ENCODE measurements at places on chromosomes 12 and 14.

- peak; percentile 90 for DNase-seq
Observed at GRCh38 chr12:104480826-104481440, 24.2 kb downstream of the CHST11 start.

GRCh38 chr12:2149091-2149490 lies 96.3 kb downstream of the CACNA1C start:
- DNase-seq = no peak

- DNase-seq = no peak
Observed at GRCh38 chr12:132783917-132784531, 22.4 kb upstream of the ANKLE2 start.

- no peak for DNase-seq
Observed at GRCh38 chr12:132489078-132489601, 811 bp upstream of the FBRSL1 start.

DNA sequence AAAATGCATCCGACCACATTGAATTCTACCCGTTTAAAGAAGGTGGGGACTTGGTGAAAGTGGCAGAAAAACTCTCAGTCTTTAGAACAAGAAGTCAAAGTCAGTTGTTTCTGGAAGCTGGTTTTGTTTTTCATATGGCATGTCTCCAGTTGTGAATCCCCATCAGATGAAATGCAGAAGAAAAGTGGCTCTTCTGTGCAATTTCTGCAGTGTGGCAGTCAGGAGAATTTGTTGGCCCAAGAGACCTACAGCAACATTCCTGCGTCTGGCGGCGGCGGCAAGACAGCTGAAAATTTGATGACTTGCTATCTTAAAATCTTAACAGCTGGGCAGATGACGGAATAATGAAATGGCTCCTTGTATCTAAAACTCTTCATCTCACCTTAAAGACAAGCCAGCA lies 201.5 kb downstream of the FOXN3 start:
- DNase-seq = no peak

GRCh38 chr12:9669019-9669326 lies 540 bp upstream of the CLEC2D start:
- no peak for DNase-seq

DNA sequence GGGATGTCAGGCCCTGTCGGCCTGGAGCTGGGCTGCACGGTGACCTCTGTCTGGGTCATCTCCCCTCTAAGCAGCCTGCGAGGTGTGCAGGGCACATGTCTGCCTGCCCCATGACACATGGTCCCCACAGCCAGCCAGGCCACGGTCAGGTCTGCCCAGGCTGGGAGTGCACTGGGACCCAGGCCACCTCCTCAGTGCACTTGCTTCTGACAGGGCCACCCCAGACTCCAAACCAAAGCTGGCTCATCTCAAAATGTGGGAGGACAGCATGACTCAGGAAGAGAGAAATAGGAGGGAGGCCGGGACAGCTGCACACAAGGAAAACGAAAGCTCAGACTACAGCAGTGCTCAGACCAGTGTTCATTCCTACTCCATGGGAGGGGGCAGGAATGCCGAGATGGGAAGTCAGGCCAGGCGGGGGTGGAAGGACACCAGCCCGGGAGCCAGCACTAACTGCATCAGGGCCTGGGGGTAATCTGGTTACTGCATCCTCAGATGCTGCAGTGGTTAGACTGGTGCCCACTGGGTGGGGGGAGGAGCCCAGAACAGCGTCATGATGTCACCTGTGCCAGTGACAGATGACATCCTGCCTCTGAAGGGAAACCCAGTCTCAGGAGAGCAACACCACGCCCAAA lies 4.0 kb downstream of the P2RX2 start:
- peak; percentile 81 for DNase-seq

DNA sequence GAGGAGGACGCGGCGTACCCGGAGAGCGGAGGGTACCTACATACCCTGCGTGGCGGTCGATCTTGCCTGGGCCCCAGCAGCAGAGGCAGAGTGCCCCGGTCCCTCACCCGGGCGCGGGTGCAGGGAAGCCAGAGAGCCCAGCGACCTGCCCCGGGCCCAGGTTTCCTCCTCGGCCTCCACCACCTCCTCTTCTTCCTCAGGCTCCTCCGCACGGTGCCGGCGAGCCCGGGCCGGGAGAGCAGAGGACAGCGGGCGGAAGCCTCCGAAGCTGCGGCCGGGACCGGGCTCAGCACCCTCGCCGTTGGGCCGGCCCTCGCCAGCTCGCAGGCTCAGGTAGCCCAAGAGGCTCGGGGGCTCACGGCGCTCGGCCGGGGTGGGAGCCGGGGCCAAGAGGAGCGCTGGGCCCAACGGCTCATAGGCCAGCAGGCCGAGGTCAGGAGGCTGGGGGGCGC lies 6.6 kb downstream of the ZNF219 start:
- no peak for DNase-seq

DNA sequence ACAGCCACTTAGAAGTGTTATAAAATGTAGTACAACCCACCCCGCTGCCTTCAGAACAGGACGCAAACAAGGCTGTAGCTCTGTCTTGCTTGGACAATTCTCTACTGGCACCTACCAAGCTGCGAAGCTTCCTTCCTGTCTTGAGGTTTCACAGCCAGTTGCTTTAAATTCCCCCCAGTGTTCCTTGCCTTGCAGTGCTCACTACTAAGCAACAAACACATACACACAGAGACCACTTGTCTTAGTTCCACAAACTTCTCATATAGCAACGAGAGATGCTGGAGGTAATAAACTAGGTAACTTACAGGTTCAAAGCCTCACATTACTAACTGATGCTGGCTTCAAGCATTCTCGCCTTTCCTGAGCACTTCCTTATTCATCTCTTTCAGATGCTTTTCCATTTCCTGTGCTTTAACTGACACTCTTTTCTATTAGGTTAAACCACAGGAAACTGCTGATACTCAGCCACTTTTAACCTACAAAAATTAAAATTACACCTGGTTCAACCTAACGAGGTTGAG lies 91.5 kb upstream of the PTGDR start:
- no peak for DNase-seq

- peak; percentile 50 for DNase-seq
Observed at GRCh38 chr12:63151623-63152320, 771 bp upstream of the AVPR1A start.

DNA sequence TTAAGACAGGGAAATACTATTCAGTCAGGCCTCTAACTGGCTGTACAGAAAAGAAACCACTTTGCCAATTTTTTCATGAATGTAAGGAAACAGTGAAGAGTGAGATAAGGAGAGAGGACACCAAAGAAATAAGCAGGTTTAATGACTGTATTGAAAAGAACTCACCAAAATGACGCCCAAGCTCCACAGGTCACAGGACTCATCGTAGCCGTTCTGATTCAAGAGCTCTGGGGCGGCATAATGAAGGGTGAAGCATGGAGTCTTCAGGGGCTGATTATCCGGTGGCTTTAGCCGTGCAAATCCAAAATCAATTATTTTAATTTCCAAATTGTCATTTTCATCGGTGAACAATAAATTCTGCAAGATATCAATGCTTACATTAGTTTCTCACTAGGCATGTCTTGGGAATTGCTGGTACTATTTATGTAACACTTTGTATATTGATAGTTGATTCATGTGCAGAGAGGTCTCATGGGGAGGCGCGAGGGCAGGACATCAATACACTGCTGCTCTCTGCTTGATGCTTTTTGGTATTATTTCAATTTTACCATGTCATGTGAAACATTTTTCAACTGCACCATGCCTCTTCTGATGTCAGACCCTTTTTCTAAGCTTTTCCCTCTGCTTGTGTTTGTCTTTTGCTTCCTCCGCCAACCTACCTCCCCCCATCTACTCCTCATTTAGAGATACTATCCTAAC lies 74.2 kb upstream of the TTC7B start:
- DNase-seq = no peak

- DNase-seq = peak; percentile 10
Observed at GRCh38 chr14:68285421-68286179, 466.0 kb downstream of the RAD51B start.

- DNase-seq = no peak
Observed at GRCh38 chr12:112788205-112788604, 3.3 kb upstream of the RPH3A start.

DNA sequence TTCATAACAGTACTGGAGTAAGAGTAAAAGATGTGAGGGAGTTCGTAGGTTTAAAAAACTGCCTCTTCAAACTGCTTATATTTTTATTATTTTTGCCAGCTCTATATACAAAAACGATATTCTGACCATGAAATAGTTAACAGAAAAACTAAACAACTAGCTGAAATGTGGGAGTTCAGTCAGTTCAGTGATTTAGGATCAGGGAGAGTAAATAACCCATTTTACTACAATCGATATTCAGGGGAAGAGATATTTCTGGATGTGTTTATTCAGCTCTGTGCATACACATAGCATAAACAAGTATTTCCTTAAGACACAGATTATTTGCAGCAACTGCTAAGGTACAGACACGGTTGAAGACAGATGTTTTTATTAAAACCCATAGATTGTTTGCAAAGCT lies 470.9 kb downstream of the TMTC2 start:
- DNase-seq = no peak

GRCh38 chr12:109998241-109998903 lies 858 bp upstream of the ANKRD13A start:
- DNase-seq = peak; percentile 19

GRCh38 chr14:104928391-104929133 lies 3.9 kb downstream of the PLD4 start:
- no peak for DNase-seq

DNA sequence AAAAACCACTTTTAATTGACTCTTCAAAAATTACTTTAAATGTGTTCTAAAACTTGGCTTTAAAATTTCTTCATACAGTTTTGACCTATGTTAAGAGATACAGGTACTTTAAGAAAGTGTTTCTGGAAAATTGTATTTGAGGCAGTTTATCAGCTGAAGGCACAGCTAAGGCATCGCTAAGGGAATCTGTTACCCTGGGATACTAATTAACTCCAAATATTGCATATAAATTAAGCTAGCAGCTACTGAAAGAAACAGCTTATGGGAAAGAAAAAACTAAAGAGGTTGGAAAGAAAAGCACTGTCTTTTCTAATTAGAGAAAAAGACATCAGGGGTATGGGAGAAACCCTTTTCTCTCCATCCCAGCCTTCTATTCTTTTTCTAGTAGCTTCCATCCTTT lies 134.1 kb upstream of the SLC35F4 start:
- DNase-seq = no peak

- DNase-seq = peak; percentile 96
Observed at GRCh38 chr14:71142375-71143038, 235.2 kb downstream of the PCNX1 start.

GRCh38 chr12:103687253-103687652 lies 100.2 kb downstream of the STAB2 start:
- DNase-seq = no peak

GRCh38 chr12:68439368-68440045 lies 107.3 kb upstream of the MDM1 start:
- no peak for DNase-seq

GRCh38 chr14:51006781-51007211 lies 62.5 kb upstream of the PYGL start:
- peak; percentile 91 for DNase-seq

DNA sequence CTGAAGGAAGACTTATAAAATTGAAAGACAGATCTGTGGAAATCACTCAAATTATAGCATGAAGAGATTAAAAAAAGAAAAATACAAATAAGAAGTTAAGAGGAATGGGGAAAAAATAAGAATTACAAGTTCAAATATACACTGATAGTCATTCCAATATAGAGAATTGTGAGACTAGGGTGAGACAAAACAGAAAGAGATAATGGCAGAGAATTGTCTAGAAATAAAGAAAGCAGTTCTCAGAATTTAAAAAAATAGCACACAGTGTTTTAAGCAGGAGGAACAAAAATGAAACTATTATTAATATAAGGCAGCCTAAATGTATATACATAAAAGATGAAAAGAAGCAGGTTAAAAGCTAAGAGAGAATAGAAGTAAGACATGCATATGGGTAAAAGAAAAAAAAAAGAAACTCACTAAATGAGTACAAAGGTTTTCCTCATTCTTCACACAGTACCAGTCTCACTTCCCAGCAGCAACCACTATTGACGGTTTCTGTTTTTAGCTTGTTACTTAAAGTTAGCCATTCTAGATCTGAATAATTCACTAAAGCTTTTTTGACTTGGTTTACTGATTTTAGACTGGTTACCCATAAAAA lies 31.1 kb downstream of the SLC38A4 start:
- no peak for DNase-seq

- peak; percentile 74 for DNase-seq
Observed at GRCh38 chr14:96038920-96039632, at the start of gene C14orf132. Gene C14orf132 (plus strand): TSS chr14:96039362. CDS start chr14:96039501, 139 bp downstream.

DNA sequence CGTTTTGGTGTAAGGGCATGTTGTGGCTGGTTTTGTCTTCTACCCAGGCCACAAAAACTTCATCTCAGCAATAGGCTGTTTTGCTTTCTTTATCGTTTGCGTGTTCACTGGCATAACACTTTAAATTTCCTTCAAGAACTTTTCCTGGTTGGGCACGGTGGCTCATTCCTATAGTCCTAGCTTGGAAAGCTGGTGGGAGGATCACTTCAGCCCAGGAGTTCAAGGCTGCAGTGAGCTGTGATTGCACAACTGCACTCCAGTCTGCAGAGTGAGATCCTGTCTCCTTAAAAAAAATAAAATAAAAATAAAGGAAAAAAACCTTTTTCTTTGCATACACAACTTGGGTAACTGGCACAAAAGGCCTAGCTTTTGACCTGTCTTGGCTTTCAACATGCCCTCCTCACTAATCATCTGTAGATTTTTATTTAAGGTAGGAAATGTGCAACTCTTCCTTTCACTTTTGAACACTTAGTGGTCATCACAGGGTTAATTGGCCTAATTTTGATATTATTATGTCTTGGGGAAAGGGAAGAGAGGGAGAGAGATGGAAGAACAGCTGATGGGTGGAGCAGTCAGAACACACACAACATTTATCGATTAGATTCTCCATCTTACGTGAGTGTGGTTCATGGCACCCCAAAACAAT lies 78.9 kb upstream of the PSMA6 start:
- no peak for DNase-seq

DNA sequence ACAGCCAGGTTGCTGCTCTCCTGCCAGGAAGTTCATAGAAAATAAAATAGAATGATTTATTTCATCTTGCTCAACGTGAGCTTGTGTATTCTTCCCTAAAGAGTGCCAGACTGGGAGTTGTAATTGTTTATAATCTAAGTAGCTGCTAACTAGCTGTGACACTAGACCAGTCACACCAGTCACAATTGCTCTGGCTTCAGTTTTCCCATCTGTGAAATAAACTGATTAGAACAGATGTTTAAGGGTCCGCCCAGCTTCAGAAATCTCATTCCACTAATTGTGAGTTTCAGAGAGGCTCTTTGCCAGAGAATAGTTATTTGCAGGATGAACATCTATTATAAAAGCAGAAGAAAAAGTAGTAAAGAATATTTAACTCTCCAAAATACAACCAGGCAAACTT lies 55.6 kb upstream of the ZDHHC17 start:
- DNase-seq = no peak

- DNase-seq = no peak
Observed at GRCh38 chr12:52921488-52922165, 16.8 kb upstream of the KRT8 start.

GRCh38 chr12:108356835-108357806 lies 18.0 kb upstream of the CMKLR1 start:
- DNase-seq = no peak

Data from EL (cell line).